Stimulated activated CD8-positive, alpha-beta memory T cell treated with anti-CD3 and anti-CD28 coated beads, Interleukin-4, amount 100 ng/mL, for 48 hours (primary cell): ENCODE measurements at places on chromosomes 4 and X.

DNA sequence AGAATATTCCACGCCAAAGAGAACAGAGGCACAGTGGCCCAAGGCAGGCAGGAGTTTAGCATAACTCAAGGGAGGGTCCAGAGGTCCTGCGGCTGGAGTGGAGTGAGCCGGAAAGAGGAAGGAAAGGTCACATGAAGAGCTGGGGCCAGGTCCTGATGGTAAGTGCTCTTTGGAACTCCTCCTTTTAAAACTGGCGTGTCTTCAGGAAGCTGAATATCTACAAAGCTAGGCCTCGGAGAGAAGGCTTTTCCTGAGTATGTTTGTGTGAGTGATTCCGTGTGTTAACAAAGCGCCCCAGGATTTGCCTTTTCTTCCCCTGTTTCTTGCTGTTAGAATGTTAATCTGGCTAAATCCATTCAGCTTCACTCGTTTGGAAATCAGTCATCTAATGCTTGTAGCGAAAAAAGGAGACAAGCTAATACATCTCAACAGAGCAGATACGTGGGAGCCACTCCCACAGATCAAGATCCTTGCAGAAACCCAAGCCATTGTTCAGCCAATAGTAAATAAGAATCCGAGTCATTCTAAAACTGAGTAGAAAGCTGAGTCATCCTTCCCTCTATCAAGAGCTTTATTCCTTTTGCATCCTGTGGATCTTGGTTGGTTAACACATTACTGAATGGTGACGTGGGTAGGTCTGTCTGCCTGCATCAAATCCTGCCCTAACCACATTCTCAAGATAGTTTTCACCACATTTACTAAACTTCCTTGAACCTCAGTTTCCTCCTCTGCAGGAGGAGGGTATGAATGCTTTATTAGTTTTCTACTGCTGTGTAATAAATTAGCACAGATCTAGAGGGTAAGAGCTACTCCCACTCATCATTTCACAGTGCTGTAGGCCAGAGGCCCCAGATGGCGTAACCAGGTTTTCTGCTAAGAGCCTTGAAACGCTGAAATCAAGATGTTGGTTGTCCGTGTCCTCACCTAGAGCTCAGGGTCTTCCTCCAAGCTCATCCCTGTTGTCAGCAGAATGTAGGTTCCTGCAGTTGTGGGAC, 43.2 kb upstream of the RBM47 start:
- peak; percentile 54 for DNase-seq

DNA sequence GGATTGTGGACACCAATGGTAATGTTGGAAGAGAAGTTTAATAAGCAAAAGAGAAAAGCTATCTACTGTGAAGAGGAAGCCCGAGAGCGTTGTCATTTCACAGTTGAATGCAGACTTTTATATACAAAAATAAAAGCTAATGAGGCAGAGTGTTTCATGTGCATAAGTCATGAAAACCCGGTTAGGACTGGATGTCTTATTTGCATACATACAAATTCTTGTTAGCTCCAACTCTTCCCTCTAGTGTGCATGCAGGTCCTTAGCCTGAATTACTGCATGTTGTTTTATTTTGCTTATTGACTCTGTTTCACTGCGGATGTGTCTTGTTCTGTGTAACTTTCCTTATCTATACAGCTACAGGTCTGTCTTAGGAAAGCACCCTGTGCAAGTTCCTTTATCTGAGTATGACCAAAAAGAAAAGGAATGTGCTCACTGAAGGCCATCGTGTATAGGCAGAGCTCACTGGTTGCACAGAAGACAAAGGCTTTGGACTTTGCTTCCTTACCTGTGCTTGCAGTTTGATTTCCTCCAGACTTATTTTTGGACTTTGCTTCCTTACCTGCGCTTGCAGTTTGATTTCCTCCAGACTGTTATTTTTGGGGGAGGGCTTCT, 25.1 kb upstream of the UGT2B11 start:
- DNase-seq, result no peak

DNA sequence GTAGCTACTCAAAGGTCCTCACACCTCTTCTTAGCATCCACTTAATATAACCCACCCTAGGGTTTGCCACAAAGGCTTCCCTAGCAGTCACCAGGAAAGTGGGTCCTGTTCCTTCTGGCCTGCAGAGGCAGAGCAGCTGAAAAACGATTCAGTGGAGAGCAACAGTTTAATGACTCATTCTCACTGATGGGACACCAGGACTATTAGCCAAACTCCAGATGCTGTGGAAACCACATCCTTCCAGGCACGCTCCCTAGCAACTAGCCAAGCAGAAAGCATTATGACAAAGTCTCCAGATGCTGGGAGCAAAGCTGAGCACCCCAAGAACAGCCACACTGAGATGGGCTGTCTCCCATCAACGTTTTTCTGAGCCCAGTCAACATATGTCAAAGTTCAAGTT, 30.3 kb upstream of the UTP14A start:
- DNase-seq, result no peak

DNA sequence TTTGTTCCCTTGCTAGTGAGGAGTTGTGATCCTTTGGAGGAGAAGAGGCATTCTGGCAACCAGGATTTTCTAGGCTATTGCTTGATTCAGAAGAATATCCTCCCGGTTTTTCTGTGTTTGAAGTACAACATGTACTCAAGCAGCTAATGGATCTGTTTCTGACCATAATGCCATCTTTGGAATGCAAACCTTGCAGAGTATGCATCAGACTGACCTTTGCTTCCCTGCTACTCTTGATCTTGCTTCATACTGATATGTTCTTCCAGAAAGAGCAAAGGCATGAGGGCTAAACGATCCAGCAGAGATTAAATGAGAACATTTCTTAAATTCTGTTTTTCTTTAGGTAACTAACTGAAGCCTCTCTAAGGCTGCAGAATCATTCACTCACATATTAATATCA, 265.4 kb upstream of the SLC7A11 start:
- DNase-seq, result no peak

- peak; percentile 76 for DNase-seq
These were observed 433 bp downstream of the MMAA start for GRCh38 chr4:145619639-145619996.

- no peak for DNase-seq
These were observed 50.0 kb downstream of the TET2 start for GRCh38 chr4:105196523-105197145.

DNA sequence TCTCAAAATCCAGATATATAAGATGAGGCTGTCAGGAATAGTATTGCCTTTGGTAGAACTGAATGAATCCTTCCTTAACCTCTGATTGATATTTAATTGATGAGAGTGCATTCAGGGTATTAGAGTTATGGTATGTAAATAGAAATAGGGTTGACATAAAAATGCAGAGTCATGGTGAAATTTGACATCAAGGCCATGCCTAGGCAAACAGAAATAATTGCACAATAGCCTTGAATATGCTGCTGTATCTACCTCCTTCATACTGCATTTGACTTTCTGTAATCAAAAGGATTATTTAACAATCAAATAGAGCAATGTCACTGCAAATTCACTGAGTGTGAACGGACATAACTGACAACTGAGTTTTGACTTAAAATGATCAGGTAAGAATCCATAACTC, 1316.3 kb downstream of the STIM2 start:
- no peak for DNase-seq

- DNase-seq, result no peak
These were observed 219.2 kb upstream of the FAT1 start for GRCh38 chr4:186942758-186943377.

DNA sequence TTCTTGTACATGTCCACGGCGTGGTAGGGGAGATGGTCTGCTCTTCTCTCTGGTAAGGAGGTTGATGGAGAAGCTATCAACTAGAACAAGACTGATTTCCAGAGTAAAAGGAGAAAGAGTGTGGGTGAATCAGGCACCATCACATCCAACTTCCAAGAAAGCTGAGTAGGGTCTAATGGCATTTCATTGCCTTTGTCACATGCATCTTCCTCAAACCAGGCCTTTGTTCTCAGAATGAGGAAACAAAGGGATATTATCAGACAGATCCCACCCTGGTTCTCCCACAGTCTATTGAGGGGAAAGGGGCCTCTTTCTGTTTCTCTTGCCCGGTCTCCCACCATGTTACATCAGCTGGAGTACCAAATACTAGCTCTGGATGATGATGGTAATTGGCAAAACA, 160.2 kb upstream of the RBPJ start:
- peak; percentile 10 for DNase-seq

- no peak for DNase-seq
These were observed 327.2 kb downstream of the NKX6-1 start for GRCh38 chr4:84171871-84172270.

DNA sequence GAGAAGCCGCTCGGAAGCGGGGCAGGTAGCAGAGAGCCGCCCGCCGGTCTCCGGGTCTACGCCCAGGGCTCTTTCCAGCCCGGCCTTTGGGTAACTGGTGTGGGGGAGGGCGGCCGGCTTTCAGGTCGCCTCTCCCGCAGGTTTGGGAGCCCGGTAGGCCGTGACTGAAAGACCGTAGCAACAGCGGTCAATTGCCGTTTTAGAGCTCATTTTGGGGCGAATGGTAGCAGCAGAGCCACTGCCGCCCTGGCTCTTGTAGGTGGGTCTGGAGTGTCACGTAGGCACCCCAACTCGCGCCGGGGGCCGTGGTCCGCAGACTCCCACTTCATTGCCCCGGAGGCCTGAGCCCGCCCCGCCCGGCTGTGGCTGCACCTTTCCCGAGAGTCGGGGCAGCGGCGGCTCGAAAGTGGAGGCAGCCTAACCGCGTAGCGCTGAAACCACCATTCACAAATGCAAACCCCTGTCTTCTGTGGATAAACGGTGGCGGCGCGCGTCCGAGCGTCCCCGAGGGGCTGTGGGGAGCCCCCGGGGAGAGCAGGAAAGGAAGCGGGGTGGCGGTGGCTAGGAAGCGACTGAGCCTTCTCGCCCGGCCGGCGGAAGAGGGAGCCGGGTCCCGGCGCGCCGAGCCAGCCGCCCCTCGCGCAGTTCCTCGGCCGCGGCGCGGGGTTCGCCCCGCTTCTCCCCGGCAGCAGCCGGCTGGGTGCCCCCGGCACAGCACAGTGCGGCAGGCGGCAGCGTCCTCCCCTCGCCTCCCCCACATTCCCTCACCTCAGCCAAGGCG, 2185.1 kb upstream of the TENM3 start:
- peak; percentile 25 for DNase-seq

DNA sequence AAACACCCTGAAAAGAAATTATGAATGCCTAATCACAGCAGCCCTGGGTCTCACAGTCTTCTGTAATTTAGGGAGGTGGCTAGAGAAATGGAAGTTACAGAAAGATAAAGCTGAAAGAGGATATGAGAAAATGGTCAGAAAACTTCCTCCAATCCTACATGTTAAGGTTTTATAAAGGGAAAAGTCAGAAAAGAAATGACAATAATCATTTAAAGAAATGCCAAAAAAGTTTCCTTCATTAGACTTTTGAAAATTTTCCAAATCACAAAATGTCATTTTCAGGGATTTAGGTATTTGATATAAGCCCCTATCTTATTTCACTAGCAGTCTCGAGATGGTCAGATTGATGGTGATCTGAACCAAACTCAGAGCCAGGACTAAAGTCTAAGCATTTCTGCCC, 276.2 kb downstream of the CHIC1 start:
- no peak for DNase-seq

DNA sequence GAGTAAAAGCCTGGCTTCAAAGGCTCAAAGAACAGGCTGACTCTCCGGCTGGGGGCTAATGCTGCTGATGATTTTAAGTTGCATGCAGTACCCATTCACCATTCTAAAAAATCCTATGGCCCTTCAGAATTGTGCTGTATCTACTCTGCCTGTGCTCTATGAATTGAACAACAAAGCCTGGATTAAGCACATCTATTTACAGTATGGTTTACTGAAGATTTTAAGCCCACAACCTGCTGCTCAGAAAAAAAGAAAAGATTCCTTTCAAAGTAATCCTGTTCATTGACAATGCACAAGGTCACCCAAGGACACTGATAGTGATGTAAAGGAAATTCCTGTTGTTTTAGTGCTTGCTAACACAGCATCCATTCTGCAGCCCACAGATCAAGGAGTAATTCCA, 84.9 kb upstream of the SFRP2 start:
- DNase-seq, result no peak

DNA sequence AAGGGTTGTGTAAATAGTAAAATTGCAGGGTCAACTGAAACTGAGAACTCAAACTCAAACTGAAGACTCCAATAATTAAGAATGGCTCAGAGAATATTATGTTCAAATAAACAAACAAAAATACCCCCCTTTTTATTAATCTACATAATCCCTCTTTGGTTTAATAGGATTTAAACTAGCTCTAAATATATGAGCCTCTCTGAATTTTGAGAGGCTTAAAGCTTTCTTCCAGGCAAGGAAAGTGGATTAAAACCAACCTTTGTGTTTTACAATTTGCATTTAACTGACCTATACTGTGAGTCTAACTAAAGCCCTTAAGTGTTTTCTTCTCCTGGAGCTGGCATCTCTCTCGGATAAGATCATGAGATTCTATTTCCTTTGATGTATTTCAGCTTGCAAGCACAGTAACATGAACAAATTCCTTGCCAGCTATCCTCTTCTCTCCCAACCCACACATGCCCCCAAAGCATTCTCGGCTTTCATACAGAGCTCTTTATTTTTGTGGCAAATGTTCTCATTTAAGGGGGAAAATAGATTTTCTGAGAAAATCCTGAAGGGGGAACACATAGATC, 1310.8 kb upstream of the AGA start:
- DNase-seq, result no peak

- no peak for DNase-seq
These were observed 336.1 kb upstream of the PABPC4L start for GRCh38 chr4:134537701-134538100.

DNA sequence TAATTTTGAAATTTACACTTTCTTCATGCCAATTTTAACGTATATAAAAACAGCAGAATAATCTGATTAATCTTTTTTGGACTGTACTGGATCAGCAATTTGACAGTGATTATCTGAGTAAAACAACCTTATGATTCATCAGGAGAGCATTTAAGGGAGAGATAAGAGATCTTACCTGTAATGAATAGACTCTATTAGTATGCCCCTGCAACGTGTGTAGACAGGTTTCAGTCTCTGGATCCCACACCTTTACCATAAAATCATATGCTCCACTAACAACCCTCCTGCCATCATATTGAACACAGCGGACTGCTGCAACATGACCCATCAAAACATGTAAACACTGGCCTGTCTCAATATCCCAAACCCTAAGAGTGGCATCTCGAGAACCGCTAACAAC, 210.1 kb downstream of the FBXW7 start:
- DNase-seq, result no peak

- DNase-seq, result no peak
These were observed 225.3 kb upstream of the LNX1 start for GRCh38 chr4:53816561-53816960.

DNA sequence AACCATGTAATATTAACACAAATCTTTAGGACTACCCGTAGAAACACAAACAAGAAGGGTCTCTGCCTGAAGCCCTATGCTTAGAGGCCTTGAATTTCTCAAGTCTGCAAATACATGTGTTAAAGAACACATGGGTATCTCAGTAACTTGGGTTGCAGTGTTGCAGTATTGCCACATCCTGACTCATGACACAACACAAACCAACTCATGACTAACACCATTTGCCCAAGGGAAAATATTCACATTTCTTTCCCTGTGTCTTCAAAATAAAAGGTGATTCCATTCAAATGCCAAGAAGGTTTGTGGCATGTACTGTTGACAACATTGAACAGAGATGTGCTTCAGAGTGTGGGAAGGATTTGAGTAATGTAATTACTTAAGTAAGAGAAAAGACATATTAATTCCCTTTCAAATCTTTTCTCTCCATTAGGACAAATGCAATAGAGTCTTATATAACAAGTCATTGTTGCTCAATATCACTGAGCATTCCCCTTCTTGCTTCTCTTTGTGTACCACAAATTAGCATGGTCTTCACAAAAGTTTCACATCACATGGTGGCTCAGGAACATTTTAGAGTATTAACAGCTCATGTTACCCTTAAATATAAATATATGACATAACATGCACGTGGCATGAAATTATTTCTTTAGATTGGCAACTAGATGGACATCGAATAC, 487.1 kb downstream of the STPG2 start:
- no peak for DNase-seq

GRCh38 chr4:92387459-92388069, 83.8 kb downstream of the GRID2 start:
- no peak for DNase-seq
